ENCODE measurements at places on chromosomes 12 and 14.

DNA sequence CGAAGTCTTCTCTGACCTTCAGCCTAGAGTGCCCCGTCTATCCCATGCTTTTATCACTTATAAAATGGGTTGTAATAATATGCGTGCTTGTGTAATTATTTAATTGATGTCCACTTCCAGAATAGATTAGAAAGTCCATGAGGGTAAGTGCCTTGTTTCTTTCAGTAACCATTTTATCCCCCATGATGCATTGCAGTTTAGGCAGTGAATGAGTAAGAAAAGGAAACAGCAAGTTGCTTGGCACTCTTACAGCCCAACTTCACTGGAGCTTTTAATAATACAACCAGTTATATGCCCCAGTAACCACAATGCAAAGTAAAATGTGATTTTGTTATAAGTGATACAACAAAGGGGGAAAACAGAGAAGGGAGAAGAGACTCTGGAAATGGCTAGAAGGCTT is 287.3 kb downstream of the MED13L start:
- DNase-seq: no peak

DNA sequence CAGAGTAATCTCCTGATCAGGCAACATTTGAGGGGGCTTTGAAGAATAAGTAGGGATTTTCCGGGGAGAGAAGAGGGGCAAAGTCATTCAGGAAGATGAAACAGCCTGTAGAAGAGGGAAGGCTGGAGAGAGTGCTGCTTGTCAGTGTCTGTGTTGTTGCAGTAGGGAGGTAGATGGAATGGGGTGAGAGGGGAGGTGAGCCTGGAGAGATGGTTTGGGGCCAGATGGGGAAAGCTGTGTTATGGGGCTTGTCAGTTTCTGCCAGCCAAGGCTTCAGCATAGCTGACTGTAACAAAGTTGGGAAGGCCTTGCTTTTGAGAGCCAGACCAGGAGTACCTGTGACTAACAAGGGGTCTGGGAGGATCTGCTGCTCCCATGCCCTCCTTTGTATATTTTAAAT is 18.0 kb downstream of the BICD1 start:
- no peak for DNase-seq

- no peak for DNase-seq
Observed at GRCh38 chr14:103118018-103118662, 5.1 kb upstream of the TNFAIP2 start.

GRCh38 chr12:25592725-25593495 is 39.8 kb upstream of the LMNTD1 start:
- DNase-seq: no peak

GRCh38 chr14:34035177-34035933 is 84.5 kb upstream of the EGLN3 start:
- DNase-seq: no peak

DNA sequence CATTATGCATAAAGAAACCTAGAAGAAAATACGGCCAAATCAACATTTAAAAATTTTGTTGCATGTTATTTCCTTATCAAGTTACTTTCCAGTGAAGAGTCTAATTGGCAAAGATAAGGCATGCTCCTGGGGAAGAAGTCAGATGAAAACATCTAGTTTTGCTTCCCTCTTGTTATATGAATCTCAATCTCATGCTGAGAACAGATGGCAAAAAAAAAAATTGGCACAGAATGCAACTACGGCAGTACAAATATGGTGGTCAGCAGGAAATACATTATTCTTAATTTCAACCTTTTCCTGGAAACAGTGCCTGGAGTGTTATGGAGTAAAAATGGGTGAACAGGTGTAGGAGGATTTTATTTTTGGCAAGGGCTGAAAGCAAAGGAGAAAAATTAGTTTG is 32.8 kb downstream of the HECTD4 start:
- DNase-seq: no peak

GRCh38 chr14:89524990-89525667 is 108.1 kb upstream of the FOXN3 start:
- DNase-seq: no peak

Measured in kidney glomerular epithelial cell (primary cell).